ENCODE measurements at places on chromosomes 16 and 17. TPM values are rescaled to one million over a fixed set of nuclear protein-coding genes. Genes with fewer than 3 reads are reported as not detected.

The LRRC36 gene
- total RNA-seq: 0.19 TPM

- no peak overlapping the region for H3K27ac ChIP-seq
- no peak for DNase-seq
- H3K27me3 ChIP-seq: no peaks in the 10 kb centered on the region
- no peaks in the 10 kb centered on the region for H3K36me3 ChIP-seq
- H3K4me1 ChIP-seq: no peaks in the 10 kb centered on the region
These were observed 37.5 kb downstream of the HSBP1 start for GRCh38 chr16:83845263-83845662.

The CARD14 gene
- total RNA-seq: 0.38 TPM

DNA sequence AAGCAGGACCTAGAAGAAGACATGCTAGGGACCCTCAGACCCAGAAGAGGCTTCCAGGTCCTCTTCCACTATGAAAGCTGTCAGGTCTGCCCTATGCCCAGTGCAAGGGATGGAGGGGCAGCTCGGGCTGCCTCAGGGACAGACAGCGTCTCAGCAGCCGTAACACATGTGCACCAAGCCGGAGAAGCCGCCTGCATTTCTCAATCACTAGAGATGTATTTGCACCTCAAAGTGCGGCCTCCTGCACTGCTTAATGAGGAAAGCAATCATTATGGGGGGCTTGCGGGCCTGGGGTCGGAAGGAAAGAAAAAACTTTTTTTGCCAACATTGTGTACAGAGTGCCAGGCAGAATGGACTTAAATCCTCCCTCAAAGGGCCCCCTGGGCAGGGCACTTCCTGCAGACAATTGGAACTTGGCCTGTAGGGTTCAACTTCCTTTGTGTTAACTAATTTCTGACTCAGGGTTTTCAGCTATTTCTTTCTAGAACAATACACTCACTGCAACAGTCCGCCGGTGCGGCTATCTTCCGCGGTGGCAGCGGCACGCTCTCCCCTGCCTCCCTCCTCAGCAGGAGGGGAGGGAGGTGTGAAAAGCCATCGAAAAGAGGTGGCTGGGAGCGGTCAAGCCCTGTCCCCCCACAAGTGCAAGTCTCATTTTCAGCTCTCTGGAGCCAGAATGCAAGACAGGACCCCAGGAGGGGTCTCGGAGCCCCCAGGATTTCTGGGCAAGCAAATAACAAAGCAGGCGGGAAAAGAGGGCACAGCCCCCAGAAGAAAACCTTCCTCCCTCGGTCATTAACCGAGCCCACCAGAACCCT is 101.2 kb downstream of the ZNF423 start:
- no peaks in the 10 kb centered on the region for H3K36me3 ChIP-seq
- no peak overlapping the region for H3K27ac ChIP-seq
- DNase-seq: no peak

The TERB1 gene
- 0.09 TPM for total RNA-seq

GRCh38 chr17:19440421-19440820 is 29.4 kb downstream of the RNF112 start:
- no peaks in the 10 kb centered on the region for H3K27me3 ChIP-seq
- H3K4me3 ChIP-seq: no peak overlapping the region
- H3K27ac ChIP-seq: no peak overlapping the region
- H3K4me1 ChIP-seq: no peaks in the 10 kb centered on the region
- DNase-seq: no peak
- no peaks in the 10 kb centered on the region for H3K36me3 ChIP-seq

GRCh38 chr17:79033046-79033616 is 9.2 kb downstream of the C1QTNF1 start:
- no peak for DNase-seq
- no peaks in the 10 kb centered on the region for H3K4me1 ChIP-seq
- H3K36me3 ChIP-seq: no peaks in the 10 kb centered on the region
- H3K27me3 ChIP-seq: peaks cover 33% of the 10 kb centered on the region

The ZNF629 gene
- total RNA-seq: 5.0 TPM

GRCh38 chr17:15123593-15124263 is 141.4 kb downstream of the PMP22 start:
- no peaks in the 10 kb centered on the region for H3K4me1 ChIP-seq
- DNase-seq: no peak
- H3K36me3 ChIP-seq: no peaks in the 10 kb centered on the region
- H3K4me3 ChIP-seq: no peak overlapping the region

The SBK1 gene
- 2.0 TPM for total RNA-seq

The KCNG4 gene
- total RNA-seq: not detected

The CDRT15L2 gene
- total RNA-seq: not detected

The CCT6B gene
- total RNA-seq: 1.3 TPM

GRCh38 chr17:43900183-43900857 is 7.0 kb downstream of the MPP2 start:
- DNase-seq: peak; percentile 62
- peaks cover 12% of the 10 kb centered on the region for H3K27me3 ChIP-seq
- H3K4me1 ChIP-seq: peaks cover 8% of the 10 kb centered on the region
- H3K4me3 ChIP-seq: peak overlapping the region; percentile 33
